ENCODE measurements at places on chromosomes 13 and 19.

GRCh38 chr13:111644750-111645149, 324.3 kb downstream of the TEX29 start:
- no peak for DNase-seq

- no peak for DNase-seq
These were observed 81.4 kb upstream of the IRS2 start for GRCh38 chr13:109867766-109868165.

DNA sequence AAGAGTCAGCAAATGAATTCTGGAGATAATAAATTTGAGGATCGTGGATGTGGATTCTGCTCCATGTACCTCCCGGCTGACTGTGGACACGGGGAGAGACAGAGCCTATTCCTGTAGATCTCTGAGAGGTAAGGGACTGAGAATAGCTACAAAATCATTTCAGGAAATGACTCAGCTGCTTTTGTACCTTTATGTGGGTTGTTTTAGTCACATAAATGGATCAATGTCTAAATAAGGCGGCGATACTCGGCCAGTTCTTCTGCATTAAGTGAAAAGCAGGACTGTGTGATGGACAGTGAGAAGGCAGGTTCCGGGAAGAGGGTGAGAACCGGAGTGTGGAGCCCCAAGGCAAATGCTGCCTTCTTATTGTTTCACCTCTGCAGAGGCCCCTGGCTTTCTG, 128.1 kb downstream of the EFNB2 start:
- DNase-seq = no peak

- DNase-seq = no peak
These were observed 81.2 kb downstream of the NHLRC3 start for GRCh38 chr13:39119422-39119821.

GRCh38 chr13:40197936-40198595, 468.4 kb downstream of the FOXO1 start:
- no peak for DNase-seq

DNA sequence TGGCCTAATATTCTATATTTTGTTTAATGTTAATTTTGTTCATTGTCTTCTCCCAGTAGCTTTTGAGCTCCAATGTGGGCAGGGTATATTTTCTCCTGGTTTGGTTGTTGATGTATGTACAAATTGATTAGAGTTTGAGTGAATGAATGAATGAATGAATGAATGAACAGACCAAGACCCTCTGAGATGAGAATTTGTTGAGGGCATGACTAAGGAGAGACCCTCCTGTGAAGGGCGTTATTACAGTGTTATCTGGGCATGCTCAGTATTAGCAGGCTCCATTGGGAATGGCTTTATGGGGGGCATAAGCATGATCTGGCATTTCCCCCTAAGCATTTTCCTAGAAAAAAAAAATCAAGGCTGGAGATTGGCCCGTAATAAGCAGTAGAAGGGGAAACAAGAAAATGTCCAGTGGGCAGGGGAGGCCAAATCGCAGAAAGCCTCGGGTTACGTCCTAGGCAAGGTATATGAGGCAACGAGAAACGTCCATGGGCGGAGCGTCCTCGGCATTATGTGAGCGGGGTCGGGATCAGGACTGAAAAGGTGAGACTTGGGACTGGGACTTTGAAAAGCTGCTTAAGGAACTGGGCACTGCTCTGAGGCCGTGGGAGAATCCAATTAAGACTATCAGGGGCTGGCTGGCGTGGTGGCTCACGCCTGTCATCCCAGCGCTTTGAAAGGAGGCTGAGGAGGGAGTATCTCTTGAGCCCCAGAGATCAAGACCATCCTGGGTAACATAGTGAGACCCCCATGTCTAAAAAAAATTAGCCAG, 904 bp upstream of the ARHGAP33 start:
- no peak for DNase-seq

DNA sequence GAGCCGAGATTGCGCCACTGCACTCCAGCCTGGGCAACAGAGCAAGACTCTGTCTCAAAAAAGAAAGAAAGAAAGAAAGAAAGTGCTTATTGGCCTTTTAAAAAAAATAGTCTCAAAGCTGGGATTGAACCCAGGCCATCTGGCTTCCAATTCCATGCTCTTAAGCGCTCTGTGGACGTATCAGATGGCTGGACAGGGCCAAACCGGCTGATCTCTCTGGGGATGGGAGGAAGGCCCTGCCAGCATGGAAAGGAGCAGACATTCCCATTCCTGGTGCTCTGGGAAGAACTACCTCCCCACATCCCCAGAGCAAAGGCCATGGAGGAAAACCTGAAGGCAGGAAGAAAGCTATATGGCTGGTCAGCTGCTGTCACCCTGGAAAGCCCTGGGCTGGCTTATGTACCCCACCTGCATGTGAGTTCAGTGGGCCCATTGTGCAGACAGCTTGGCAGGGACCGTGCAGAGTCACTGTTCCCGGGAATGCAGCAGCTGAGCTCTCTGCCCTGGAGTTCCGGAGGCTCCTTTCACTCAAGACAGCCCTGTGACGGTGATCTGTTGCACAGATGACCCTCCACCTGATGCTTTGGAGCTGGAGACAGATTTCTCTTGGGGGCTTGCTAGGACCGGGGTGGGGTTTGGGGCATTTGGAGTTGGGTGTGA, 84.3 kb downstream of the SIPA1L3 start:
- DNase-seq = no peak

DNA sequence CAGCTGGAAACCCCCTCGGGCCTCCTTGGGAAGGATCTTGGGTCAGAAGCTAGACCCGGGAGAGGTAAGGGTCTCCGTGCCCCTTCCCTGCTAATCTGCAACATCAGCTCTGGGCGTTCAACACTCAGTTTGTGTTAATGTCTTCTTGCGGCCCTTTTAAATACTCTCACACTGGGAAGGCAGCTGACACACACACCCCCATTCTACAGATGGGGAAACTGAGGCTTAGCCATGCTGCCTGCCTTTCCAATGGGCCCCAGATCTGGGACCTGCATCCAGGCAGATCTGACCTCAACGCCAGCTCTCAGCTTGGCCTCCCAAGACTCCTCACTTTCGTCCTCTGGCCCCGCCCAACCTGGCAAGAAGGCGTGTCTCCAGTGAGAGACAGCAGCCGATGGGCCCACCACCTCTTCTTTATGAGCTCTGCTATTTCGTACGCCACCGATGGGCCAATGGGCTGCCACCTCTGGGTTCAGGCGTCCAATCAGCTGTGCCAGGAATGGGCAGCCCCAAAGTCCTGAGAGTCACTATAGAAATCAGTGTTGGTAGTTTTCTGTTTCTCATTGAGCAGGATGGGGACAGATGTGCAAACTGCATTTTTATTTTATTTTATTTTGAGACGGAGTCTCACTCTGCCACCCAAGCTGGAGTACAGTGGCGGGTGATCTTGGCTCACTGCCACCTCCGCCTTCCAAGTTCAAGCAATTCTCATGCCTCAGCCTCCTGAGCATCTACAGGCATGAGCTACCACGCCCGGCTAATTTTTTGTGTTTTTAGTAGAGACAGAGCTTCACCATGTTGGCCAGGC, 43.8 kb downstream of the DNM2 start:
- no peak for DNase-seq

DNA sequence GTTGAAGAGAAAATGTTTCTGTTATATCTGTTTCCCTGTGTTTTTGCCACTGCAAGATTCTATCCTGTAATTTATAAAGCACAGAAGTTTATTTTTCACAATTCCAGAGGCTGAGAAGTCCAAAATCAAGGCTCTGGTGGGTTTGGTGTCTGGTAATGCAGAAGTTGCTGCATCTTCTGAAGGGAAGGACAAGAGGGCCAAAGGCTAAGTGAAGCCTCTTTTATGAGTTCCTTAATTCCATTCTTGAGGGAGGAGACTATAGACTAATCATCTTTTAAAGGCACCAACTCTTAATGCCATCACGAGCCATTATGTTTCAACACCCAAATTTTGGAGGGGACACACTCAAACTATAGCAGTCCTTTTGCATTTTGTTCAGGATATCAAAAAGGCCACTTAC, 34.1 kb upstream of the WDFY2 start:
- no peak for DNase-seq

DNA sequence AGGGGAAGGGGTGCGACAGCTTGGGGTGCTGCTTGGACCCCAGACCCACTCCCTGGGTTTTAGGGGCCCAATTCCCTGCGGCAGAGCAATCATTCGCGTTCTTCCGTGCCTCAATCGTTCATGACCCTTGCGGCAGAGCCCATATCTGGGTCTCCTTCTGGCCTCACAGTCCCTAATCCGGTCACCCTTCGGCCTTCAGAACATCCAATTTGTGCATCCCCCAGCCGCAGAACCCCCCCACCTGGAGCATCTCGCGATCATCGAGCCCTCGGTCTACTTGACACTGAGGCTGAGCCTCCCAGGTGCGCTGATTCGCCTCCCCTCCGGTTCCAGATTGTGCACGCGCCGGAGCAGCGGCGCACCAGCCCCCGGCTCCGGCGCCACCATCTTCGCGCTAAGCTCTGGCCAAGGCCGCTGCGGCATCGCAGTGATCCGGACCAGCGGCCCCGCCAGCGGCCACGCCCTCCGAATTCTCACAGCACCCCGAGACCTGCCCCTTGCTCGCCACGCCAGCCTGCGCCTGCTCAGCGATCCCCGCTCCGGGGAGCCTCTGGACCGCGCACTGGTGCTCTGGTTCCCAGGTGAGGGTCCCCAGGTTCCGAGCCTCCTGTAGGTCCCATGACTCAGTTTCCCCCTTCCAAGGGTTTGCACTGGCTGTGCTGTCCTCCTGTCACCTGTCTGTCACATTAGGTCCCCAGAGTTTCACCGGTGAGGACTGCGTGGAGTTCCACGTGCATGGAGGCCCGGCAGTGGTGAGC, 501 bp downstream of the GTPBP3 start:
- DNase-seq = no peak

DNA sequence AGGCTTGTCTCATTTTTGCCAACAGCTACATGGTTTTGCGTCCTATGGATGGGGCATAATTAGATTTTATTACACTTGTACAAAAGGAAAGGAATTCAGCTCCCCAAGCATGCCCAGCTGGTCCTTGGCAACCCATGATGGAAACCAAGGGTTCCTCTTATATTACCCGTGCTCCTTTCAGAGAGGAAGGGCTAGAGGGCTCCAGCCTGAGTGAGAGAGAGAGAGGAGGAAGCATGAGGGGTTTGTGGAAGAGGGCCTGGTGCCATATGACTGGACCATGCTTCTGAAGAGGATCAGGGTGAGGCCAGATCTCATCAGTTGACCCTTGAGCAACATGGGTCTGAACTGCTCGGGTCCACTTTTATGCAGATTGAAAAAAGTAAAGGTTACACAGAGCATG, 3.5 kb upstream of the RPS9 start:
- DNase-seq = no peak

DNA sequence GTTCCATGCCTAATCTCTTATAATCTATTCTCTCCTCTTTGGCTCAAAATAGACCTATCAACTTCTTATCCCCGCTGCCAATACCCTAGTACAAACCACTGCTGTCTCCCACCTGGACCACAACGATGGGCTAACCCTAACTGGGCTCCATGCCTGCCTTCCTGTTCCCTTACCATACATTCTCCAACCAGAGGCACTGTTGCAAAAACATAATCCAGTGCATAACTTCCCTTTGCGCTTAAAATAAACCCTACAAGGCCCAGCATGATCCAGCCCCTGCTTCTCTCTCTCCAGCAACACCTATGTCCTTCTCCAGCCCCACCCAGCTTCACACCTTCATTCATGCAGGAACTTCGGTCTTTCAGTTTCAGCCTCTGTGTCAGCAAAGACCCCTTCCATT, 27.4 kb upstream of the CEBPA start:
- no peak for DNase-seq

GRCh38 chr19:34220472-34221063, 33.8 kb upstream of the GARRE1 start:
- no peak for DNase-seq

GRCh38 chr13:73073050-73073449, 14.2 kb downstream of the KLF5 start:
- no peak for DNase-seq

GRCh38 chr13:98672947-98673613, 79.4 kb downstream of the SLC15A1 start:
- no peak for DNase-seq

DNA sequence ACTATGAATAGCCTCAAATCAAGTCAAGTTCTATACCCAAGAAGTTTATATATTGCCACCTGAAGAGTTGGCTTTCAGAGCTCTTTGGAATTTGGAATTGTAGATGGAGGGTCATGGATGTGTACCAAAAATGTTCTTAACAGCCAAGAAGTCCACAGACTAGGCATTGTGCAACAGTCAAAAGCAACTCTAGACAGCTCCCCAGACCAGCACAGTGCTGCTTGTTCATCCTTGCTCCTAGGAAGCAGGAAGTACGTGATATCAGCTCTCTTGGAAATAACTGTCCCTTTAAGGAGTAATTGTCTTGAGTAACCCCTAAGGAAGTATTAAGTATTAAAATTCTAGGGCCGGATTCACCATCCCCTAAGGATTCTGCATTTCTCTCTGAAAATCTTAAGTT, 30.7 kb upstream of the IL17D start:
- no peak for DNase-seq

GRCh38 chr19:5684694-5685430, 4.0 kb downstream of the HSD11B1L start:
- no peak for DNase-seq
